HCT116 (cell line): ENCODE measurements at places on chromosomes 13 and 19.

- no peak overlapping the region for H3K27ac ChIP-seq
- H3K27me3 ChIP-seq, result no peaks in the 10 kb centered on the region
- H3K4me3 ChIP-seq, result no peak overlapping the region
These were observed 5.2 kb upstream of the GRAMD1A start for GRCh38 chr19:34994643-34995541.

GRCh38 chr13:40390401-40390916 lies 276.0 kb downstream of the FOXO1 start:
- H3K36me3 ChIP-seq, result no peaks in the 10 kb centered on the region
- no peaks in the 10 kb centered on the region for H3K4me1 ChIP-seq
- H3K27me3 ChIP-seq, result no peaks in the 10 kb centered on the region

- H3K4me3 ChIP-seq, result no peak overlapping the region
- peaks cover 17% of the 10 kb centered on the region for H3K4me1 ChIP-seq
- no peaks in the 10 kb centered on the region for H3K27me3 ChIP-seq
- peaks cover 2% of the 10 kb centered on the region for H3K36me3 ChIP-seq
- no peak for DNase-seq
These were observed 91.5 kb upstream of the MCF2L start for GRCh38 chr13:112877539-112877938.

DNA sequence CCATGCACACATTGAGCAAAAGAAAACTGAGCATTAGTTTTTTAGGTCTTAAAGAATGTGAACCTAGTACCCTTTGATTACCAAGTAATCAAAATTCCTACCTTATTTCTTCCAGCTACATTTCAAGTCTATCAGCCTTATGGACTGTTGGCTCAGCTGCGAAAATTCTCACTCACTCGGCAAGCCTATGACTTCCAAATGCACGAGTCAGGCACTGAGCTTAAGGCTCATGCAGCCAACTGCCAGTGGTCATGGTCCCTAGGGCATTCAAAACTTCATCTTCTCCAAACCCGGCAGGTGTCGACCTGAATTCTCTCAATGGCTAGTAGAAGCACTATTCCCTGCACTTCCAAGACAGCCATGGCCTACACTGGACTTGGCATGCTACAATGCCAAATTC lies 41.2 kb downstream of the RUBCNL start:
- H3K27me3 ChIP-seq, result no peaks in the 10 kb centered on the region
- no peaks in the 10 kb centered on the region for H3K36me3 ChIP-seq
- DNase-seq, result no peak
- H3K4me3 ChIP-seq, result no peak overlapping the region

GRCh38 chr19:33293255-33294057 lies 8.9 kb downstream of the CEBPA start:
- no peak for DNase-seq
- no peaks in the 10 kb centered on the region for H3K36me3 ChIP-seq
- peaks cover 7% of the 10 kb centered on the region for H3K4me1 ChIP-seq
- H3K4me3 ChIP-seq, result no peak overlapping the region

GRCh38 chr19:6424195-6424938 lies at the start of gene KHSRP:
Gene KHSRP, minus strand, starts transcription at chr19:6424811. Its CDS starts 110 bp downstream, at chr19:6424701.
- H3K4me3 ChIP-seq, result peak within 1 kb of the TSS; percentile 98
- H3K27me3 ChIP-seq, result no peaks in the 10 kb centered on the region
- peaks cover 26% of the 10 kb centered on the region for H3K4me1 ChIP-seq
- peaks cover 34% of the 10 kb centered on the region; the same call in 1 of the 2 replicates for H3K36me3 ChIP-seq
- peak within 1 kb of the TSS; percentile 85 for H3K27ac ChIP-seq

DNA sequence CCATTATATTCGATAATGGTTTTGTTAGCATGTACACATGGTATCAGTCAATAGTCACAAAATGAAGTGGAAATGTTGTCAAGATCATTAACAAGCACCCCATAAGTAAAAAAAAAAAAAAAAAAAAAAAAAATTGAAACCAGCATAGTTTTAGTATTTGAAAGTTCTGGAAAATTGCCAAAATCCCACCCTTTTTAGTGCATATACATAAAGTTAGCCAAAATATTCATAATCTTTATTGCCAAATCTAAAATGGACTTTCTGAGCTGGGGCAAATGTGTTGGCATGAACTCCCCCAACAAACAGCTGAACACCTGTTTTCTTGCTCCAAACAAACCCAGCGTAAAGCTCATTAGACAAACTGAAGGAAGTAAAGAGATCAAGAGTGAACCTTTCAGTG lies 73.9 kb downstream of the MZT1 start:
- H3K27ac ChIP-seq, result no peak overlapping the region
- no peaks in the 10 kb centered on the region for H3K36me3 ChIP-seq
- no peaks in the 10 kb centered on the region for H3K27me3 ChIP-seq

- H3K4me3 ChIP-seq, result no peak overlapping the region
- DNase-seq, result no peak
- H3K36me3 ChIP-seq, result peaks cover 22% of the 10 kb centered on the region; the same call in 1 of the 2 replicates
- H3K4me1 ChIP-seq, result peaks cover 9% of the 10 kb centered on the region
- H3K27ac ChIP-seq, result peak overlapping the region; percentile 24; the same call in 1 of the 2 replicates
These were observed 6.9 kb downstream of the PEAK3 start for GRCh38 chr19:2274931-2275535.

- no peaks in the 10 kb centered on the region for H3K27me3 ChIP-seq
- no peak overlapping the region for H3K27ac ChIP-seq
- H3K36me3 ChIP-seq, result no peaks in the 10 kb centered on the region
- DNase-seq, result no peak
These were observed 14.5 kb downstream of the SLC46A3 start for GRCh38 chr13:28704282-28704681.

DNA sequence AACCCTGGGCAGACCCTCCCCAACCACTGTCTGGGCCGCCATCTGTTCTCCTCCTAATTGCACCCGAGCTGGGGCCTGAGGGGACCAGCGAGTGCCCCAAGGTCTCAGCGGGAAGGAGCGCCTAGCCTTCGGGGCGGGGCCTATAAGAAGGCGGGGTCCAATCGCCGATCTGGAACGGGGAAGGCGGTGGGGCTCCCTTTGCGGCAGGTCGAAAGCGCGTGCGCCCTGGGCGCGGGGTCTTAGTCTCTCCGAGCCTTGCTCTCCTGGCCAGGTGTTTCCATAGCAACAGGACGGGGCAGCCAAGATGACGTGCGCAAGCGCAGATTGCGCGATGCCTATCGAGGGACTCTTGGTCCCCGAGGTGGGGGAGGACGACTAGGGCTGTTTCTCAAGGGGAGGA lies 2.8 kb downstream of the MAST1 start:
- H3K4me1 ChIP-seq, result peaks cover 52% of the 10 kb centered on the region
- peaks cover 6% of the 10 kb centered on the region; the same call in 1 of the 2 replicates for H3K36me3 ChIP-seq
- DNase-seq, result no peak
- no peak overlapping the region for H3K4me3 ChIP-seq

- no peaks in the 10 kb centered on the region for H3K4me1 ChIP-seq
- DNase-seq, result peak; percentile 32
- no peak overlapping the region for H3K27ac ChIP-seq
- no peaks in the 10 kb centered on the region for H3K27me3 ChIP-seq
These were observed 61.1 kb downstream of the ZNF431 start for GRCh38 chr19:21202865-21203494.

DNA sequence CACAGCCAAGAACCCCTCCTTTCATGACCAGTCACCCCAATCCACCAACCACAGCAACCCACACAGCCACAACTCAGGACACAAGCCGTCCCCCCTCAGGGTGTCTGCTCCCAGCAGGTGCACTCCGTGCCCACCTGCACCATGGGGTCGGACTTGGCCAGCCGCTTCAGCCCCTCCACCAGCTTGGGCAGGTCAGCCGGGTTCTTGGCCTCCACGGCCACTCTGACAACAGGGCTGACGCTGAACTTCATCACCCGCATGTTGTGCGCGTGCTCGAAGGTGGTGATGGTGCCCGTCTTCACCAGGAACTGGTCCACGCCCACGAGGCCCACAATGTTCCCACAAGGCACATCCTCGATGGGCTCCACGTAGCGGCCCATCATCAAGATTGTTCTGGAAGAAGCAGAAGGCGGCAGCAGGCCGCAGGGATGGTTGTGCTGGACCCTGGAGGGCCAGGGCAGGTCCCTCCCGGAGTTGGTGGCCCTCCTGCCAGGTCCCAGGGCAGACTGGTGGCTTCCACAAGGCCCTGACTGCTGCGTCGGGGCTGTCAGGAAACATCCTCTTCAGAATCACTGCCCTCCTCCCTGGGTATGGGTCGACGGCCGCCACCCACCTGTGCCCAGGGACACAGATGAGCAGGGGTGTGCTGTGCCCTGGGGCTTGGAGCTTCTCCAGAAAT lies 5.5 kb downstream of the EEF2 start:
- no peak overlapping the region for H3K4me3 ChIP-seq
- H3K36me3 ChIP-seq, result peaks cover 75% of the 10 kb centered on the region
- H3K4me1 ChIP-seq, result peaks cover 29% of the 10 kb centered on the region
- peak overlapping the region; percentile 8; the same call in 1 of the 2 replicates for H3K27ac ChIP-seq
- DNase-seq, result no peak

GRCh38 chr19:6209680-6210079 lies 70.1 kb downstream of the MLLT1 start:
- no peak overlapping the region for H3K27ac ChIP-seq
- no peak overlapping the region for H3K4me3 ChIP-seq
- H3K27me3 ChIP-seq, result no peaks in the 10 kb centered on the region
- DNase-seq, result no peak
- no peaks in the 10 kb centered on the region for H3K36me3 ChIP-seq

GRCh38 chr13:99085139-99085807 lies 107.4 kb upstream of the DOCK9 start:
- H3K27me3 ChIP-seq, result no peaks in the 10 kb centered on the region
- peak overlapping the region; percentile 59 for H3K4me3 ChIP-seq
- H3K27ac ChIP-seq, result no peak overlapping the region
- DNase-seq, result no peak
- peaks cover 15% of the 10 kb centered on the region for H3K4me1 ChIP-seq

GRCh38 chr13:33730147-33730546 lies 87.8 kb upstream of the RFC3 start:
- no peaks in the 10 kb centered on the region for H3K27me3 ChIP-seq
- H3K4me3 ChIP-seq, result no peak overlapping the region
- H3K27ac ChIP-seq, result no peak overlapping the region
- no peaks in the 10 kb centered on the region for H3K36me3 ChIP-seq
- H3K4me1 ChIP-seq, result no peaks in the 10 kb centered on the region

DNA sequence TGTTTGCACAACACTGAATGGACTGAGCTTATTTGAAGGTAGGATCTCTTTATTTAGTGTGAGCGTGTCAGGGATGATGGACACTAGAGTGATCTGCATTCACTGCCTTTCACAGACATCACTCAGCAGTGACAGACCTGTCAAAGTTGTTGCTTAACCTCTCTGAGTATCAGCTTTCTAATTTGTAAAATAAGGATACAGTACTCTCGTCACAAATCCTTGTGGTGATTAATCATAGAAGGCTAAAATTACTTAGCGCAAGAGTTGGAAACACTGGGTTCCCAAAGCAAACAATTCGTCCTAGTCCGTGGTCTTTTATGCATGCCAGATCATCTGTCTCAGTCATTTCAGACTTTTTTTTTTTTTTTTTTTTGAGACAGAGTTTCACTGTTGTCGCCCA lies 16.6 kb downstream of the CARD8 start:
- H3K36me3 ChIP-seq, result no peaks in the 10 kb centered on the region
- no peaks in the 10 kb centered on the region for H3K27me3 ChIP-seq
- no peak for DNase-seq
- H3K4me1 ChIP-seq, result peaks cover 13% of the 10 kb centered on the region
- H3K27ac ChIP-seq, result no peak overlapping the region

- DNase-seq, result no peak
- H3K27me3 ChIP-seq, result no peaks in the 10 kb centered on the region
- H3K27ac ChIP-seq, result no peak overlapping the region
- H3K4me1 ChIP-seq, result no peaks in the 10 kb centered on the region
These were observed 21.4 kb downstream of the ACER1 start for GRCh38 chr19:6312018-6312417.

DNA sequence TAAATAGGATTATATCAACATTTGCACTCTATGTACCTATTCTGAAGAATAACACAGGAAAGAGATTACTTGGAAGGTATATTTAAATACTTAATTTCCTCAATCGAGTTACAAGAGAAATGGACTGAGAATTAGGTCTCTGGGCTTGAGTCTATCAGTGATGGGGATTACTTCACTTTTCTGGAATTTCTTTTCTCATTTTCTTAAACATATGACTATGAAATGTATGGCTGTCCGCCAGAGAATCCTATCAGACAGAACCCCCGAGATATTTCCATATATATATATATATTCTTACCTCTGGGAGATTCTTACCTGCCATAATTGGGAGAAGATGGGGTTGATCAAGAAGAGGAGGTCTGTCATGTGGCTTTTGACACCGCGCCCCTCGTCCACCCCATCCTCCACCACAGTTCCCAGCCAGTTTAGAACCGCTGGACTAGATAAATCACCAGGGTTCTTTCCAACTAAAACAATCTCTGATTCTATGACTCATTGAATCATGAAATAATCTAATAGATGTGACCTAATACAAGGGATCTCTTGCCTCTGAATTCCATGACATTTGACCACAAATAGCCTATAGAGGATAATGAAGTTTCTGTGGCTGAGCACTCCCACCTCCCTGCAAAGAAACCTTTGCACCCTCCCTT lies 231.3 kb downstream of the TBC1D4 start:
- H3K27ac ChIP-seq, result no peak overlapping the region
- H3K4me1 ChIP-seq, result no peaks in the 10 kb centered on the region
- H3K36me3 ChIP-seq, result no peaks in the 10 kb centered on the region
- peaks cover 14% of the 10 kb centered on the region; the same call in 1 of the 2 replicates for H3K27me3 ChIP-seq
- no peak for DNase-seq

- H3K27ac ChIP-seq, result no peak overlapping the region
- no peaks in the 10 kb centered on the region for H3K4me1 ChIP-seq
- H3K36me3 ChIP-seq, result peaks cover 10% of the 10 kb centered on the region; the same call in 1 of the 2 replicates
- H3K4me3 ChIP-seq, result no peak overlapping the region
- peak; percentile 15 for DNase-seq
These were observed 29.2 kb downstream of the COG6 start for GRCh38 chr13:39684531-39685137.

- H3K4me1 ChIP-seq, result no peaks in the 10 kb centered on the region
- no peak overlapping the region for H3K4me3 ChIP-seq
- H3K36me3 ChIP-seq, result no peaks in the 10 kb centered on the region
- no peak overlapping the region for H3K27ac ChIP-seq
- no peak for DNase-seq
These were observed 2.3 kb downstream of the SOX1 start for GRCh38 chr13:112069061-112069844.

GRCh38 chr13:100951016-100951415 lies 276.4 kb upstream of the TMTC4 start:
- no peaks in the 10 kb centered on the region for H3K4me1 ChIP-seq
- no peaks in the 10 kb centered on the region for H3K36me3 ChIP-seq
- no peak overlapping the region for H3K27ac ChIP-seq
- DNase-seq, result no peak

- H3K27me3 ChIP-seq, result peaks cover 8% of the 10 kb centered on the region; the same call in 1 of the 2 replicates
- no peaks in the 10 kb centered on the region for H3K4me1 ChIP-seq
- no peaks in the 10 kb centered on the region for H3K36me3 ChIP-seq
These were observed 13.4 kb downstream of the CNMD start for GRCh38 chr13:52726258-52726657.
